ENCODE measurements at places on chromosomes 16 and 17.

GRCh38 chr16:9123401-9123800, 32.0 kb downstream of the HAPSTR1 start:
- no peak for DNase-seq

- no peak for DNase-seq
These were observed 32.3 kb upstream of the TAOK1 start for GRCh38 chr17:29357821-29358232.

DNA sequence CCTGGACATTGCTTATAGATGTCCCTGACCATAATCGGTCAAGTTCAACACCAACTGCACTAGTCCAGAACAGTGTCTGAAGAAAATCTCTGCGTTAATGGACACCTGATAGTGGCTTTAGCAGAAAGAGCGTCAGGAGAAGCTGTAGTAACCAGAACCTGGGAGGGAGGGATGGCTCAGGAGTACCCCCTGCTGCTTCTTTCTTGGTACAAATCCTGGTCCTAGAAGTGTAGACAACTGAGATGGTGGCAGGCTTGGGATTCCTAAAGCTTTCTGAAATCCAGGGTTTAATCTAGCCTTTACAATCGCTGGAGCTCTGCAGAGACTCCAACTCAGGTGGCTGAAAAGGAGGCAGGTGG, 5.4 kb downstream of the MAP3K14 start:
- no peak for DNase-seq

DNA sequence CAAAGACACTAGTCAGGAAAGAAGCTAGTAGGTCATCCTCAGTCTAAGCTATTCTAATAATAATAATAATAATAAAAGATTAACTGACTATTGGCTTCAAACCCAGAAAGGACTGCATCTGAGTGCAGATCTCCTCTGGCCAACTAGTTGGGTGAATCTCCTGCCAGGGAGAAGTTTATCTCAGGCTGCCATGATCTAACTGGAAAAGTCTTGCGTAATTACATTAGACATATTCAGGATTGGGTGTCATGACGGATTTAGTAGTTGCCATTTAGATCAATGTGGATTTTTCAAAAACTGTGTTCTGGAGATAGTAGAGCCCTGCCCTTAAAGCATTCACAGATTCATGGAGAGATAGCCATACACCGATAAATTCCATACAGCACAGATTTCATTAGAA, 69.5 kb downstream of the KIF2B start:
- no peak for DNase-seq

DNA sequence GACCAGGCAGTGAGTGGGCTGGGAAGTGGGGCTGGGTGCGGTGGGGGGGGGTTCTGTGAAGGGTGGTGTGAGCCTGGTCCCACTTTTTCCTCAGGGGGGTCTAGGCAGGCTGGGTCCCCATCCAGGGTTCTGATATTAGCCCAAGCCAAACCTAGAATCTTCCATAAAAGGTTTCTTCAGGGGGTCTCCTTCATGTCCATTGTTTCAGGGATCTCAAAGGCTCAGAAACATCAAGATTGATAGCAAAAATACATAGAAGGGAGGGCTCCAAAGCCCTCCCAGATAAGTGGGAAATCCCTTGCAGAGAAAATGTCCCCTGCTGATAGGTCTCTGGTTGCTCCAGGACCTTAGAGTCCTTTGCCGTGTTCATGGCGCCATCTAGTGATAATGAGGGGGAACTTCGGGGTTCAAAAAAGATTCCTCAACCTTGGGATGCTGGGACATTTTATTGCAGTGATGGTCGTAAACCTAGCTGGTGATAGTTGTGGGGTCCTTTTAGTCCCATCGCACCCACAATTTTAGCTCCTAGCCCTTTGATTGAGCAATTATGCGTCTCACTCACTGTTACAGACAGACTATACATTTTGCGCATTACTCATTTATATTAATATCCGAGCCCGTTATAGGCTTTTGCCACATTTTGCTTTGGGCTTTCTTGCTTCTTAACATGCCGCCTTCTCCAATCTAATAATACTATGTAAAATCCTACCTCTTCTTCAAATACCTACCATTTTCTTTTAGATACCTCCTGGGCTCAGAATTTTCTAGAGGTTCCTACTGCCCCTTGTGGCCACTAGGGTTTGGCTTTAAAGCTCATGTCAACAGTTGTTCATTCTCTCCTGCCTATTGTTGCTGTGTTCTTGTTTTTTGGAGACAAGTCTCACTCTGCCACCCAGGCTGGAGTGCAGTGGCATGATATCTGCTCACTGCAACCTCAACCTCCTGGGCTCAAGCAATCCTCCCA, 35.1 kb downstream of the IGF2BP1 start:
- DNase-seq: no peak

DNA sequence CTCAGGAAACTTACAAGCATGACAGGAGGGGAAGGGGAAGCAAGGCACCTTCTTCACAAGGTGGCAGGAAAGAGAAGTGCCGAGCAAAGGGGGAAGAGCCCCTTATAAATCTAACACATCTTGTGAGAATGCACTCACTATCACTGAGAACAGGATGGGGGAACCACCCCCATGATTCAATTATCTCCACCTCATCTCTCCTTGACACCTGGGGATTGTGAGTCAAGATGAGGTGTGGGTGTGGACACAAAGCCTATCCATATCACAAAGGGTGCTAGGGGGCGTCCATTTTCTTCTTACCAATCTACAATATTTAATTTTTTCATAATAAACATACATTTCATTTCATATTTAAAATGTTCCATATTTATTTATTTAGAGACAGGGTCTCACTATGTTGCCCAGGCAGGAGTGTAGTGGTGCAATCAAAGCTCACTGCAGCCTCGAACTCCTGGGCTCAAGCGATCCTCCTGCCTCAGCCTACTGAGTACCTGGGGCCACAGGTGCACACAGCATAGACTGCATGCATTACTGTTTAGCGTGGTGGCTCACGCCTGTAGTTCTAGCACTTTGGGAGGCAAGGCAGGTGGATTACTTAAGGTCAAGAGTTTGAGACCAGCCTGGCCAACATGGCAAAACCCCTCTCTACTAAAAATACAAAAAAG, 26.5 kb upstream of the FAAP100 start:
- no peak for DNase-seq

GRCh38 chr17:65072660-65073071, 16.1 kb upstream of the GNA13 start:
- DNase-seq: no peak

- no peak for DNase-seq
These were observed 1070.0 kb downstream of the CDH11 start for GRCh38 chr16:64051824-64052223.

Measured in T-cell (primary cell).